ENCODE measurements at places on chromosomes 16 and 17.

DNA sequence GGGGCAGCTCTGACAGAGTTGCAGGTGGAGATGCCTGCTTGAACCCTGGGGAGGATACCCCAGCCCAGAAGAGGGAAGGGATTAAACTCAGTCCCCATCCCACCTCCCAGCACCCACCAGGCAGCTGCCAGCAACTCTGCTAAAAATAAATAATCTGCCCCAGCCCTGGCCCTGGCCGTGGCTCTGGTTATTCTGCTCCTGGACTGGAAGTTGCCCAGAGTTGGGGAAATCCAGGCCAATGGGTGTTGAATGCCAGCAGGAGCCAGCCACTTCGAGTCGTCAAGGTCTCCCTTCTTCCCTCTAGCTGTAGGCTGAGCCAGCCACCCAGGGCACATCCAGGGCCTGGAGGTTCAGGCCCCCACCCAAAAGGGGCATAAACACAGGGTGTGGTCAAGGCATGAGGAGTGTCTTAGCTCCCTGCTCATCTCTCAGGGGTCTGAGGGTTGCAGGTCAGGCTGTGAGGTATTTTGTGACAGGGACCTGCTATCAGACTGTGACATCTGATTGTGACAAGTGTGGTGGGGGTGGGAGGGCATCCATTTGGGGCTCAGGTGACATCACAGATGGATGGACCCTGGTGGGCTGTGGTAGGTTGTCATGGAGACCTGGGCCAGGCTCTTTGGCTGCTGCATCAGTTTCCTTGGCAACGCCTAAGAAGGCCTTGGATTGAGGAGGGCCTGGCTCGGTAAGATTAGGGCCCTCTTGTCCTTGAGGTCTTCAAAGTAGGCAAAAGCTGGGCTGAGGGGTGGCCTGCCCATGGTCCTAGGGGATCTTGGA is 1.0 kb upstream of the RRAD start:
- no peak for DNase-seq

DNA sequence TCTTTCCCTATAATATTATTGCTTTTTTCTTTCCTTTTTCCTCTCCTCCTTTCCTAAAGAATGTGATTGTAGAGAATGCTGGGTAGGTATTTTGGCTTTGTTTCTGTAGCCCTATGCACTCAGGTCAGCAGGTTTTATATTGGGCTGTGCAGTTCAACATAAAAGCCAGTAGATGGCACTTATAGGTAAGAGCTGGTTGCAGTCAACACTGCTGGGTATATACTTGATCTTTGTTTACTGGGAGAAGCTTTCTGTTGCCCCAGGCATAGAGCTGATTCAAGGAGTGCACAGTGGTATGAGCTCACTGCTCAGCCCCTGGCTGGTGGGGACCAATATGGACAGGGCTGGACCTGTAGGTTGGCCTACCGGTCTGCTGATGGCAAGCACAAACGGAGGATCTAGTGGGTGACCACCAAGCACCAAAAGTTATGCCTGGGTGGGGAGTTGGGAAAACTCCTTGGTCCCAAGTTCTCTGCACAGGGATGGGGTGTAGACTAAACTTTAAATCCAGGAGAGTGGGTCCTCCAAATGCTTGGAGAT is 378.9 kb downstream of the PMP22 start:
- DNase-seq: no peak

DNA sequence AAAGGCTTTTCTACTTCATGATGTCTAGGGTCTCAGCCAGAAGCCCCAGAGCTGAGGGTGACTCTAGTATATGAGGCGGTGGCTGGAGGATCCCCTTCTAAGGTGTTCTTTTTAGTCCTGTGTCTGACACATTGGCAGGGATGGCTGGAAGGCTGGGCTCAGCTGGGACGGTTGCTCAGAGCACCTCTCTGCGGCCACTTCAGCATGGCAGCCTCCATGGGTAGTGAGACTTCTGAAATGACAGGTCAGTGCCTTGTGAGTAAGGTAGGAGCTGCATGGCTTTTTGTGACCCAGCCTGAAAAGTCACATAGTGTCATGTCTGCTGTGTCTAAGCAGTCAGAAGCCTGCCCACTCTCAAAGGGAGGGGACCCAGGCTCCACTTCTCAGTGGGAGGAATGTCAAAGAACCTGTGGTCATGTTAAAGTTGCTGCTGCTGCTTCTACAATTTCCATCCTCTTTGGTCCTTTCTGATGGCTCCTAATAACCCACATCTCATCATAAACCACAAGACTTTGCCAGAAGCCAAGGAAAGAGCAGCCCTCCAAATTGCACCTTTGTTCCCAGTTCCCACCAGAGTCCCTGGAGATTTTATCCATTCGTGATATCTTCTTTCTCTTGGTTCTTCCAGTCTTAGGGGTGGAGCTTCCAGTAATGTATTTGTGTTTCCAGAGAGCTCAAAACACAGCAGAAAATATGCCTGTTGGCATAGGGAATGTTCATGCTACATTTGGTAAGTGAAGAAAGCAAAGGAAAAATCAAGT is 15.4 kb upstream of the KCNG4 start:
- no peak for DNase-seq

GRCh38 chr16:22732400-22732799 is 81.6 kb upstream of the HS3ST2 start:
- no peak for DNase-seq

- no peak for DNase-seq
Observed at GRCh38 chr17:69878661-69879060, 196.4 kb upstream of the KCNJ16 start.

GRCh38 chr16:10935226-10935915 is 6.9 kb downstream of the DEXI start:
- DNase-seq: no peak

GRCh38 chr17:15453782-15454181 is 13.6 kb downstream of the CDRT4 start:
- no peak for DNase-seq

GRCh38 chr17:7014995-7015958 is 2.9 kb downstream of the RNASEK start:
- DNase-seq: no peak

DNA sequence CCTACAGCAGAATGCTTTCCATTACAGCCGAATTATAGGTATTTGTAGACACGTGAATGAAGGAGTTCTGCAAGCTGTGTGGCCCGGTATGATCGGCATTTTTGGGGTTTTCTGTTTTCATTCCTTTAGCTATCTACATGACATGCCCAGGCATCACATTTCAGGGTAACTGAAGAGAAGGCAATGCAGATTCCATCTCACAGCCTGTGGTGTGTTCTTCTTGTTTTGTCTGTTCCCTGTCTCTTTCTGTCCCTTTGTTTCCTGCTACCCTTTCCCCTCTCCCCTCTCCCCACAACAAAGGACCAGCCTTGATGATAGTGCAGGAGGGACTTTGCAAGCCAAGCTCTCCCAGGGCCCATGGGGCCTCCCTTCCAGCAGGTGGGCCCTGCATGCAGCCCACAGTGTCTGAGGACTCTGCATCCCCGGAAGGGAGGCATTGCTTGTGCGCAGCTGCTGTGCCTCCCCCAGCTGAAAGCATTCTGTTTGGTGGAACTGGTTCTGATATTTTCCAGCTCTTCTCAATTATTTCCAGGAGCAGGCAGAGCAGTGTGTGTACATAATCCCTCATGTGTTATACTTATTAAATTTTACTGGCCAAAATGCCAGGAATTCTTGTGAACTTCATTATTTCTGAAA is 207.4 kb downstream of the RPTOR start:
- no peak for DNase-seq

- no peak for DNase-seq
Observed at GRCh38 chr17:83055911-83056582, 23.4 kb upstream of the METRNL start.

DNA sequence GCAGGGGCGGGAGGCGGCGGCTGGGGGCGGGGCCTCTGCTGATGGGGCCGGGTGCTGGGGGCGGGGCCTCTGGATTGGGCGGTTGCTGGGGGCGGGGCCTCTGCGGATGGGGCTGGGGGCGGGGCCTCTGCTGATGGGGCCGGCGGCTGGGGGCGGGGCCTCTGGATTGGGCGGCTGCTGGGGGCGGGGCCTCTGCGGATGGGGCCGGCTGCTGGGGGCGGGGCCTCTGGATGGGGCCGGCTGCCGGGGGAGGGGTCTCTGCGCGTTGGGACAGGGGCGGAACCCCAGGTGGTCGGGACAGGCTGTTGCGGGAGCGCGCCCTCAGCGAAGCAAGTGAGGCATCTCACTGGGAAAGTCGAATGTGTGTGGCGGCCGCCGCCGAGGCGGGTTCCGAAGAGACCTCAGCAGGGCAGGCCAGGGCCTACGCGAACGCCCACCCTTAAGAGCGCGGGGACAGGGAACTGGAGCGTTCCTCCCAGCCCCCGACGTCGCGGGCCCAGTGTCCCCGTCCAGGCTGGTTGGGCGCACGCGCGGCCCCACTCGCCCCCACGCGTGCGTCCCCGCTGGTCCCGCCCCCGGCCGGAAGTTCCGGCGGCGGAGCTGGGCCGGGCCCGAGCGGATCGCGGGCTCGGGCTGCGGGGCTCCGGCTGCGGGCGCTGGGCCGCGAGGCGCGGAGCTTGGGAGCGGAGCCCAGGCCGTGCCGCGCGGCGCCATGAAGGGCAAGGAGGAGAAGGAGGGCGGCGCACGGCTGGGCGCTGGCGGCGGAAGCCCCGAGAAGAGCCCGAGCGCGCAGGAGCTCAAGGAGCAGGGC is at the start of gene STUB1:
STUB1 (plus strand) TSS at position 597 of the 811 bp plus-strand sequence; CDS start at position 713, 116 bp downstream.
- no peak for DNase-seq

DNA sequence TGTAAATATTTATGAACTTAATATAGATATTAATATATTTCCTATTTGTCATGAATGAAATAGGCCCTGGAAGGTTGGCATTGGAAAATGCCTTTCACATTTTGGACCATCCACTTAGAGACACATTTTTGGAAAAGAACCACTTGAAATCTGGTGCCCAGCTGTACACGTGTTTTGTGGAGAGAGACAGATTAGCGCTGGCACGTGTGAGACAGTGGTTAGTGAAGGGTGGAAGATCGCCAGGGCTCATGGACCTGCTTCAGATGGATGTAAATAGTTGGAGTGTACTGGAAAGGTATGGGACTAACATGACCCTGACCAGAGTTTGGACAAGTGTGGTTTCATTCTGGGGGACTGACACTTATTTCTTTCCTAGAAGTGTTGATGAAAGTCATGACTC is 222.9 kb downstream of the PRKCA start:
- DNase-seq: no peak

GRCh38 chr16:6331770-6332169 is 1000.9 kb upstream of the RBFOX1 start:
- DNase-seq: no peak

- DNase-seq: no peak
Observed at GRCh38 chr17:66451188-66452149, 149.1 kb downstream of the PRKCA start.

DNA sequence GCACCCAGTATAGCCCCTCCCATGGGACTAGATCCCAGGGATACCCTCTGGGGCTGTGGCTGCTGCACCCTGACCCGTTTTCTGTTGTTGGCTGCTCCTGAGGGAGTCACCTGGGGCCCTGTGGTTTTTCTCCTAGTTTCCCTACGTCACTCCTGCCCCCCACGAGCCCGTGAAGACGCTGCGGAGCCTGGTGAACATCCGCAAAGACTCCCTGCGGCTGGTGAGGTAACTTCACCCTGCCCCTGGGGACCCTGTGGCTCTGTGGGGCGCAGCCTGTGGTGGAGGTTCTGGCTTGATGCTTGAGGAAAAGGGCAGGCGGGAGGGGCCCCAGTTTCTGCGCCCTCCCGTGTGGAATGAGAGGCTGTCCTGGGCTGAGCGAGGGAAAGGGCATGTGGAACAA is 27.2 kb downstream of the MGRN1 start:
- no peak for DNase-seq

- DNase-seq: no peak
Observed at GRCh38 chr16:35196313-35196712, 1736.9 kb downstream of the TP53TG3F start.

DNA sequence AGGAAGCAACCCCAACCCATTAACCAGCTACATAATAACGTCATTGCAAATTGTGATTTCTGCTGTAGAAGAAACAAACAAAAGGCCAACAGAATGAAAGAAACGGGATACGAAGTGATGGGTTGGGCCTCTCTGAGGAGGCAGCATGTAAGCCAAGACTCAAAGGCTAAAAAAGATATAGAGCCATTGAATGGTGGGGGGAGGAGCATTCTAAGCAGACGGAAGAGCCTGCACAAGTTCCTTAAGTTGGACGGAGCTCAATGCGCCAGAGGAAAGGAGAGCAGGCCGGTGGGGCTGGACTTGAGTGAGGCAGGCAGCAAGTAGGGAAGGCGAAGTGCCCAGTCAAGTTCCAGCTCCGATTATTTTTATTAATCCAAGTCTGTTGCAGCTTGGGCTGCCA is 160.3 kb downstream of the SHISA9 start:
- no peak for DNase-seq

DNA sequence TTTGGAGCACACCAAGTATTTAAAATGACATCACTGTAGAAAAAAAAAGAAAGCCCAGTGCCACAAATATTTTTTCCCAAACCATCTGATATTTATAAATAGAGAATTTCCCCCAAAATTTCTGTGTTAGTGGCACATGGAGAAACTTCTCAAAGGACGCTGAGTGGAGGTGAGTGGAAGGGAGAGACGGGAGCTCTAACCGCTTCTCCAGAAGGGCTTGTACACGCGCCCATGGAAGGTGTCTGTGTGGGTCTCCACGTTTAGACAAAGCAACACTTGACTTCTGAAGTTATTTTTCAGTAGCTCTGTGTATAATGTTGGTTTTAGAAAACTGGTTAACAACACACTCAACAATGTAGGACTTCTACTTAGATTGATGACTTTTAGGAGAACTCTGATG is 1.0 kb downstream of the MYOCD start:
- DNase-seq: no peak

DNA sequence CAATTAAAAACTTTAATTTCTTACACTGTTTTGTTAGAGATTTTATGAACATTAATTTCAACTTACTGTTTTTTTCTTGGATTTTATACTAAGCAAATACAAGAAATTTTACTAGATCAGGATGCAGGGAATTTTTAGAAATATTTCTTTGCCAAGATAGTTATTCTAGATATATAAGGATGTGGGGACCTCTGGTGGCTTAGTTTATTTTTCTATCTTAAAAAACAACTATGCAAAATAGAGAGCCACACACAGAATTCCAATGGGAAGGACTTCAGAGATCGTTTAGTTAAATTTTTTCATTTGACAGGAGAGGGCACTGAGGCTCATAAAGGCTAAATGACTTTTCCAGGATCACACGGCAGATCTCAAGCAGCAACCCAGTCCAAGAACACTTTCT is 23.0 kb upstream of the CAPNS2 start:
- no peak for DNase-seq

Measured in NCI-H187 treated with DMSO at 0.1 percent for 48 hours (cell line).